ENCODE measurements at places on chromosomes 2 and 18.

DNA sequence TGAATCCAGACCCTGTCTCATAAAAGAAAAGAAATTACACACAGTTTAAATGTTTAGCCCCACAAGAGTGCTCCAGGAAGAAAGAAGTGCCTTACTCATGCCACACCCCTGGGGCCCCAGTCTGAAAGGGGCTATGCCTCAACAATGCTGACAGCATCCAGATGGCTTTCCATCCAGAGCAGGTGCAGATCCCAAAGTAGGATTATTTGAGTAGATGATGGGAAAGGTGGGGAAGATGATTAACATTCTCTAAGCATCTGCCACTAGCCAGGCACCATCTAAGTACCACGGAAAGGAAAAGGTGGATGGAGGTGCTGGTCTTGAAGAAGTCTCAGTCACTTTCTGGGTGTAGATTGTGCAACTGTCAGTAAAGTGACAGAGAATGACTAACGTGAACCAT, 16.3 kb downstream of the DPYSL5 start:
- peak; percentile 76 for DNase-seq

- DNase-seq, result no peak
Measured at GRCh38 chr18:45169610-45170009, 445.7 kb upstream of the SLC14A2 start.

- DNase-seq, result no peak
Measured at GRCh38 chr18:58756596-58757240, 85.5 kb downstream of the MALT1 start.

DNA sequence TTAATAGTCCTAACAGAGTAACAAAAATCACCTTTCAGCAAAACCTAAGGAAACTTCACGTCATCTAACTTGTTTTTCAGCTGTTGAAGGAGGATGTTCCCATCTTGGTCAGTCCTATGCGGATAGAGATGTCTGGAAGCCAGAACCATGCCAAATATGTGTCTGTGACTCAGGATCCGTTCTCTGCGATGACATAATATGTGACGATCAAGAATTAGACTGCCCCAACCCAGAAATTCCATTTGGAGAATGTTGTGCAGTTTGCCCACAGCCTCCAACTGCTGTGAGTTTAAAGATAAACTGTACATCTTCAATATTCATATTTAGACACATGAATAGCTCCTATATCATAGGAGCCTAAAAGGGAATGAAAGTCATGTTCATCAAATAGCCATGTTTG, 10.5 kb downstream of the COL3A1 start:
- DNase-seq, result no peak

DNA sequence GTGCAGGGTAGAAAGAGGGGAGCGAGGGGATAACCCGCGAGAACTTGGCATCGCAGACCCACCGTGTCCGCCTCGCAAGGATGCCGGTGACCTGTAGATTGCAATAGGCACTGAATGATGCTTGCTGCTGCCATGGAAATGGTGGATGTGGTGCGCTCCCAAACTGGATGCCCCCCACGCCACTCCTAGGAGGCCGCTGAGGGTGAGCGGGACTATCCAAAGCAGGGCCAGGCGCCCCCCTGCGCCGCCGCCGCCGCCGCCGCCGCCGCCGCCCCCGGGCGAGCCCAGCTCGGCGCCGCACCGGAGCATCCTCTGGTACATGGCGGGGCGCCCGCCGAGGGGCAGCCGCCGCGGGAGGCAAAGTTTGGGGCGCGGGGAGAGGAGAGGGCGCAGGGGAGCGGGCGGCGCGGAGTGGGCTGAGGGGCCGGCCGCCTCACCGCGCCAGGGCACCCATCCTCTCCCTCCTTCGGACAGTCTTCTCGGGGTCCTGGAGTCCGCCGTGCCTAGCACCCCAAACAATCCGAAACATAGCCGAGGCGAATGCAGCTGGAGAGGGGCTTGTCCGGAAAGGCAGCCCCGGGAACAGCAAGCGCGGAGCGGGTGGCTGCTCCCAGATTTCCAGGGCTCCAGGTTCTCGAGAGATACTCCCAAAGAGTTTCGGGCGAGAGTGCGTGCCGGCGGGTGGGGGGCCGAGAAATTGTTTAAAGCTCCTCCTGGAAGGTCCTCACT, 685.1 kb downstream of the NRXN1 start:
- DNase-seq, result no peak

DNA sequence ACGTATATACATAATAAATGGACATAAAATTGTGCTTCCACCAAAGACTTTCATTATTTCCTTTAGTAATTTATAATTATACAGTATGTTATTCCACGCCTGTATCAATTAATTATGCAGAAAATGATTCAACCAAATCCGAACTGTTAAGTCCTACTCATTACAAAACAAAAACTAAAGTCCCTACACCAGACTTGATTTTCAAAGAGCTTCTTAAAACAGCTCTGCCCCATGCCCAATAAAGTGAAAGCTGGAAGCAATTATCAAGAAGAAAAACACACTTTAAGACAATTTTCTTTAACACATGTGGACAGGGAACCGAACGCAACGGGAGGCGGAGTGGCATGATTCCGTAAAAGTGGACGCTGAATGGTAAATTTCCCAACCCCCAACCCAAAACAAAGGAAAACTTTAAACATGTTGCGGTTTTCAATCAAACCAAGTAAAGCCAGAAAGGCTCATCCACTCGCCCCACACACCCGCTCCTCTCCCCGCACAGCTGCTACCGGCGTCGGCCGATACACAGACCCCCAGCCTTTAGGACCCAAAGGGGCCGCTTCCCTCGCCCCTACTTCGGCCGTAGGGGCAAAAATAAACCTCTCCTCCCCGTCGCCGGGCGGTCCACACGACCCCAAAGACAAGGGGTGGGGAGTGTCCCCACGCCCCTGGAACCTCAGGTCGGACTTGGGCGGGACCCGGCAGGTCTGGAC, 705 bp downstream of the YES1 start:
- DNase-seq, result no peak

- no peak for DNase-seq
Measured at GRCh38 chr2:23412556-23413155, 27.7 kb downstream of the KLHL29 start.

Measured in NCI-H524 treated with DMSO at 0.1 percent for 48 hours (cell line).